ENCODE measurements at places on chromosomes 16 and 17.
A peak's percentile ranks its signal among the peaks of the same experiment; 100 is the strongest.

DNA sequence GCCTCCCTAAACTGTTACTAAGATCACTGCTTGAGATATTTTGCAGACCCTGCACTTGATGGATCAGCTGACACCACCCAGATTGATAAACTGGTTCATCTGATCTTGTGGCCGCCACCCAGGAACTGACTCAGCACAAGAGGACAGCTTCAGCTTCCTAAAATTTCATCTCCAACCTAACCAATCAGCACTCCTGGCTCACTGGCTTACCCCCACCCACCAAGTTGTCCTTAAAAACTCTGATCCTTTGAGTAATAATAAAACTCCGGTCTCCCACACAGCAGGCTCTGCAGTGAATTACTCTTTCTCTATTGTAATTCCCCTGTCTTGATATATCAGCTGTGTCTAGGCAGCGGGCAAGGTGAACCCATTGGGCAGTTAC, 174.8 kb downstream of the UTP18 start:
- DNase-seq, result no peak

GRCh38 chr16:51884773-51885172, 662.2 kb downstream of the TOX3 start:
- no peak for DNase-seq

- DNase-seq, result peak; percentile 7
Observed at GRCh38 chr17:57256708-57257112, 387 bp downstream of the MSI2 start.

DNA sequence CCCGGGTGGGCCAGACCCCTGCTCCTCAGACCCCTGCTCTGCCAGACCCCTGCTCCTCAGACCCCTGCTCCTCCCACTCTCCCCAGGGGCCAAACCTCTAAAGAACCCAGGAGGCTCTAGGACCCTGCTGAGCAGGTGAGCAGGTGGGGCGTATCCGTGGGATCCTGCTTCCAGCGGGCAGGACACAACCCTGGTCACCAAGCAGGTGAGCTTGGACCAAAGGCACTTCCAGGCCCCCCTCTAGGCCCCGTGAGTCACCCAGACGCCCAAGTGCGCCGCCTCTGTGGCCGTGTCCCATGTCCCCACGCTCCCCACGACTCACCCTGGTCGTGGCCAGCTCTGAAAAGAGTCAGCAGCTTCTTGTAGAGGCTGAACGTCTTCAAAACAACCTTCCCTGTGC, 5.0 kb downstream of the CYBC1 start:
- no peak for DNase-seq

GRCh38 chr17:72189768-72190593, 69.2 kb downstream of the SOX9 start:
- DNase-seq, result no peak

- DNase-seq, result no peak
Observed at GRCh38 chr16:77594799-77595596, 127.3 kb upstream of the NUDT7 start.

GRCh38 chr17:71071837-71072236, 902.5 kb downstream of the KCNJ2 start:
- DNase-seq, result peak; percentile 94

DNA sequence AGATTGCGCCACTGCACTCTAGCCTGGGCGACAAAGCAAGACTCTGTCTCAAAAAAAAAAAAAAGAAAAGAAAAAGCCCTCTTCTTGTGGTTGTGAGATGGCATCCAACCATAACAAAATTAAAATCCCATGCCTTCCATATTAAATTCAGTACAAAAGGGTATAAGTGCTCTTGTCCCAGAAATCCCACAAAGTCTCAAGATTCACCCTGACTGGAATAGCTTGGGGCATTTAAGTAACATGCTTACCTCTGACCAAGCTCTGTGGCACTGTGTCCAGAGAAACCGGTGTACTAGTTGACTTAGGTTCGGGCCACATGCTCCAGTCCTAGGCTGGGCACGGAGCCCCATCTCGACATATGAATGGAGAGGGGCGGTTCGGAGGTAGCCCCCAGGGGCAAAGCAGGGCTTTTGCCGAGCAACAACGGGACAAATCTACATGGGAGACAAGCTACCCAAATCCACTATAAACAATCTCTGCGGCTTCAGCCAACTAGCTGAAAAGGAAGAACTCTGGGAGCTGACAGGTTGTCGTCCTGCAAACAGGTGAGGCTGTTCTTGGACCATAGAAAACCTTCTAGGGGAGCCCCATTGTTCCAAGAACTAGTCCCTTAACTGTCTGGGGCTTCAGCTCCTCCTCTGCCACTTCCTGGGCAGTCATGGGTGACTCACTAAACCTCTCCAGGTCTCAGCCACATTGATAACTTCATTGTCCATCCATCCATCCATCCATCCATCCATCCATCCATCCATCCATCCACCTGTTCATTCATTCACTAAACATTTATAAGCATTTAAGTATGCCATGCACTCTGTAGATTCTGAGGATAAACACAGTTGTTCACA, 10.3 kb upstream of the IL4R start:
- no peak for DNase-seq

DNA sequence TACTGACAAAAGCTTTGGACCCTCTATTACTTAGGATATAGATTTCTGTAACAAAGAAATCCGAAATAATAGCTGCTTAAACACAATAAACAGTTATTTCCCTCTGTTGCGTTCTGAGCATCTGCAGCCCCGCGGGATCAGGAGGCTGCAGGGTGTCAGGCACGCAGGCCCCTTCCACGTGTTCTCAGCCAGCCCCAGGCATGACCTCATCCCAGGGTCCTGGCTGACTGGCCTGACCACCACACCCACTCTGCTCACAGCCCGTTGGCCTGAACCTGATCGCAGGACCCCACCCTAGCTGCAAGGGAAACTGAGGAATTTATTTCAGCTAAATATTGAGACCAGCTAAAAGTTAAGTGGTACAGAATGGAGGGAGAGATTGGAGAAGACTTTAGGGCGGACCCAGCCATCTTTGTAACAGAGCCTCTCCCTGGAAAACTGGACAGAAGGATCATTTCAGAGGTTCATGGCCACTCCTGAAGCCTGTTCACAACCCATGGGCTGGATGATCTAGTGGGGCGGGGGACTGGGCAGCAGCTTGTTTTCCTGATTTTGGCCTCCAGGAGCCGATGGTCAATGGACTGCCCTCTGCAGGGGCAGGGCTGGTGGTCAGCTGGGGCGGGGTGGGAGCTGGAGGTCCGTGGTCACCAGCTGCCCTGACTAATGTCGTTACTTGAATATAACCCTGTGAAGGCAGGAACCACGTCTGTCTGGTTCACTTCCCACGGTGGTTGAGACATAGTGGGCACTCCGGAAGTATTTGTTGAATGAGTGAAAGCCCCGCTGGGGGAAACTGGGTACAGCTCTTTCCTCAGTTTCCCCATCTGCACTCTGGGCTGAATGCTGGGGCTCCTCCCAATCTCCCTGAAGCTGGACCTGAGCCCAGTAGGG, 10.9 kb downstream of the CETP start:
- DNase-seq, result no peak

Data from fibroblast of skin of scalp (primary cell).